Type B pancreatic cell (in vitro differentiated cells): ENCODE measurements at places on chromosomes 5 and 9.

DNA sequence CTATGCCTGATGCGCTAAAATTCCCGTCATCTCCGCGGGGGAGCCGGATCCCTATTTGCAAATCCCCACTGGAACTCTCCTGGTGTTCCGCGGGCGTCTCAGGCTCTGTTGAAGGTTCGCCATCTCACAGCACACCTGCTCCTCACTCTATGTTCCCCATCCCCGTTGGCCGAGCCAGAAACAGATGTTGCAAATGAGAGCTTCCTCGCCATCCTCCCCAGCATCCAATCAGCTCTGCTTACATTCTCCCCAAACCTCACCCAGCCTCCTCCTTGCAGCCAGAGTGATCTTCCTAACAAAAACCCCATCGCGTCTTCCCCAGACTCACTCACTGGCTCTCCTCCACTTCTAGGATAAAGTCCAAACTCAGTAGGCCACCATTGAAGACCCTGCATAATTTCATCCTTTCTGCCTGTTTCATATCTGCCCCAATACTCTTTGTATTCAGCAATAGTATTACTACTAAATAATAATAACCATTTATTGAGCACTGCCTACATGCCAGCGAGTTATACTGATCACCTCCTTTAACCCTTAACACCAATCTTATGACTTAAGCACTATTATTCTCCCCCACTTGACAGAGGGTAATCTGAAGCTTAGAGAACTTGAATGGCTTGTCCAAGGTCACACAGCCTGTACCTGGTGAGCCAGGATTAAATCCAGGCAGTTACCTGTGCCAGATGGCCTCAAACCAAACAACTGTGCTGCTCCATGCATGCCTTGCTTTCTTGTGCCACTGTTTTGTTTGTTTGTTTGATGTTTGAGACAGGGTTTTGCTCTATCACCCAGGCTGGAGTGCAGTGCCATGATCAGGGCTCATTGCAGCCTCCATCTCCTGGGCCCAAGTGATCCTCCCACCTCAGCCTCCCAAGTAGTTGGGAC lies 14.0 kb downstream of the AQP7 start:
- DNase-seq: no peak

GRCh38 chr9:75130621-75131230 lies 42.4 kb downstream of the OSTF1 start:
- no peak for DNase-seq

DNA sequence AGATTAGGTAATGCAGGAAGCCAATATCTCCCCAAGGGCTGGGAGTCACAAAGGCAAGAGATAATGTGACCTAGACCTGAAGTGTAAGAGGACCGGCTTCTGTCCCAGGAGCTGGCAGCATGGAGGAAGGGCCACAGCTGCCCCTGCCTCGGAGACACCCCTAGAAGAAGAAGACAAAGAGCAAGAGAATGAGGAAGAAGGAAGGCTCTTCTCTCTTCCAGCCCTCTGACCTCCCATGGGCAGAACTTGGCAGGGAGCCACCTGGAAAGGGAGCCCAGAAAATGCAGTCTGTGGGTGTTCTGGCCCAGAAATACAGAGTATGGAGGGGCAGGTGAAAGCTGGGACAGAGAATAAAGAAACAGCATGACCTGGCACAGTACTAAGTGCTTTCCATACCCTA lies 151.0 kb downstream of the C5orf15 start:
- DNase-seq: no peak

GRCh38 chr9:134326724-134327601 lies 708 bp downstream of the RXRA start:
- no peak for DNase-seq

DNA sequence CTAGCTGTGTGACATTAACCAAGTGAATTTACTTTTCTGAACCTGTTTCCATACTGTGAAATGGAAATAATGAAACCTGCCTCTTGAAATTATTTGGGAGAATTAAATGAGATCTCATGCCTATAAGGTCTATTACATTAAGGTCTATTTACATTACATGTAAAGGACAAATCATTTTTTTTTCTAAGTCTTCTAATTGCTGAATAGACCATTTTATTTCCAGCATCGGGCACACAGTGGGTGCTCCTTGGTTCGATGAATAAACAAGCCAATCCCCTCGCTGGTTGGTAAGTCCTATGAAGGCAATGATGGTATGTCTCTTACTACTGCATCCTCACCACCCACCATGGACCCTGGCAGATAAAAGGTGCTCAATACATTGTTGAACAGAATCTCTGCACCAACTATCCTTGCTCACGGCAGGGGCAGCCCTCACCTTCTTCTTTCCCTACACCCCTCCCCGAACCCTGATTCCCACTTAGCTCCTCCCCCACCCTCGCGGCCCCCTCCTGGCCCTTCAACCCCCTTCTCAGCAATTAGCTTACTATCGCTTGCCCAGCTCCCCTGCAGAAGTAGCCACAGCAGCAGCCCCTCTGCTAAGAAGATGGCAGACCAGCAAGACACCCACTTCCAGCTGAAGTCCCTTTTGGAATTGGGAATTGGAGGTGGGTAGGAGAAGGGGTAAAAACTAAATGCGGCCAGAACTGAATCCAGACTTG lies 3.0 kb downstream of the PCDH1 start:
- DNase-seq: no peak

DNA sequence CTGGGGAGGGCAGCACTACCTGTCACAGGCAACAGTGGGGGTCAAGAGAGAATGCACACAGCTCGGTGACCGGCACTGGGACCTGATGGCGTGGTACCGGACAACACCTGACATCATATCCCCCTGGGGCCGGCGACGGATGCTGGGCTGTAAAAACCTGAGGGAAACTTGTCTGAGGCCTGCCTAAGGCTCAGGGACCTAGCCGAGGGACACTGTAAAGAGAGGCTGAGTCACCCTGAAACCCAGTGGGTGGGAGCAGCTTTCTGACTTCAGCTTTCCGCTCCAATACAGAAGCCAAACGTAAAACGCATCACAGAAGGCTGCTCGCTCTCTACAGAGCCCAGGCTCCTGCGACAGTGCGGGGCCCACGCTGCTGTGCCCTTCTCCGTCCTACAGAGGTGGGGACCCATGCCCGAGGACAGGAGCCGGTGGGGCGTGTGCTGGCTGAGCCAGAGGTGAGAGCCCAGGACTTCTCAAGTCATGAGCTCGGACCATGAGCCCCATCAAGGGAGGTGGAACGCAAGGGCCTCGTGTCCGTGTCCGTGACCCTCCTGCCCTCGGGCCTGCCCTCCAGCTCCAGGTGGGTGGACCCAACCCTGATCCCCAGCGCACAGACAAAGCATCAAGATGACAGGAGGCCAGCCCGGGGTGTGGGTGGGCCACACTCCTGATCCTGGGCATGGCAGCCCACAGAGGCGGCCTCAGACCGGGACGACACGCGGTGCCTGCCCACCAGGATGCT lies 5.3 kb downstream of the RALGDS start:
- DNase-seq: no peak

GRCh38 chr5:121489972-121490371 lies 361.7 kb upstream of the FTMT start:
- DNase-seq: no peak

- no peak for DNase-seq
Measured at GRCh38 chr5:17436350-17436749, 61.7 kb upstream of the TAF11L2 start.
